ENCODE measurements at places on chromosomes 5 and 9.

DNA sequence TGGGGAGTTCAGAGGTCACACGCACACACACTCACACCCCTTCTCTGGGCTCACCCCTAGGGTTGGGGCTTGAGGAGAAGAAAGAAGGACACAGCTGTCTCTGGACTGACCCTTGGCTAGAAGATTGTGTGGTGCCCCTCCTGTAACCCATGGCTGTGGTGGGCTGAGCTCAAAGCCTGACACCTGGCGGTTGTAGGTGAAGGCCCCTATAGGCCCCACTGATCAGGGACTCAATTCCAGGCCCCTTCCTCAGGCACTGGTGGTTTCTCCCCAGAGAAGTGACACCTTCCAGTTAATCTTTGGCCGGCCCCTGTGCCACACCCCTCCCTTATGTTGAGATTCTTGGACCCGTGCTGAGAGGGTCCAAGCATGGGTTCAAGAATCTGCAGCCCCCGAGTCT, 35.2 kb upstream of the CRB2 start:
- no peak for DNase-seq

- DNase-seq, result no peak
Measured at GRCh38 chr9:128809036-128809599, 9.2 kb upstream of the ENDOG start.

- DNase-seq, result no peak
Measured at GRCh38 chr5:111996574-111996973, 239.6 kb upstream of the NREP start.

DNA sequence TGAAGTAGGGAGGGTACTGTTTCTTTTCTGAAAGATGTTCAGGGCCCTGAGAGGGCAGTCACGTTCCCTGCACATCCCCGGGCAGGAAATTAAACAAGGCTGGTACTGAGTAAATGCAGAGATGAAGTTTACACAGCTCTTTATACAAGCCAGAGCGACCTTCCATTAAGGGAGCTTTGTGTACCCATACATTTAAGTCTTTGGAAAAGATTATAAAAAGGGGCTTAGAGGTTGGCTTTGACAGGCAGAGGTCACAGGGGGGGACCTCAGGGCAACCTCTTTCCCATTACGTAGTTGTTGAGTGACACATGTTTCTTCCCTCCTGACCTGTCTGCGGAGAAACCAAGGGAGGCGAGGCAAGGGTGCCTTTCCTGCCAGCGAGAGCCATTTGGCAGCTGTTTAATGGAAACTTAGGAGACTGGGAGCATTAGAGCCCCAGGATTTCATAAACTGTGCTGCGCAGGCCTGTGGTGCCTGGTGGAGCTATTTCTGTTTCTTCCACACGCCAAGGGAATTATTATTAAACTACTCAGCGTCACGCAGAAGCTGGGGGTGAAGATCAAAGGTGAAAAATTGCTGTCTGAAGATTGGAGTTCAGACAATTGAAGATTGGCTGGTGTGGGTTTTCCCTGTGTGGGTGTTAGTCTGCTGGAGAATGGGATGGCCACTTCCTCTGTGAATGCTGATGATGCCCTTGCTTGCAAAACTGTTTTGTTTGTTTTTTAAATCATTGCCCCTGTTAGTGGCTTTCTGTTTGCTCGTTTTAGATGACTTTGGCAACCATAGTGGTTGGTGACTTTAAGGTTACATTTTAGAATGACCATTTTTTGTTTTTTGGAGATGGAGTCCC, 3.2 kb upstream of the SMIM32 start:
- no peak for DNase-seq
